ENCODE measurements at places on chromosomes 5 and 9. TPM values are rescaled to one million over a fixed set of nuclear protein-coding genes. Genes with fewer than 3 reads are reported as not detected.

CCL27 gene
- not detected for total RNA-seq

LCNL1 gene
- 0.94 TPM for total RNA-seq

DMRT2 gene
- total RNA-seq: not detected

PSMD5 gene
- 31.6 TPM for total RNA-seq

SLC36A3 gene
- total RNA-seq: not detected

PHF24 gene
- total RNA-seq: 40.1 TPM

FCN2 gene
- not detected for total RNA-seq

HSPA5 gene
- 29.1 TPM for total RNA-seq

DNAH5 gene
- total RNA-seq: 8.1 TPM

PDE6A gene
- total RNA-seq: not detected

PCDHB14 gene
- 28.2 TPM for total RNA-seq

MUSK gene
- total RNA-seq: 0.31 TPM

CARD9 gene
- 0.63 TPM for total RNA-seq

KCNV2 gene
- total RNA-seq: not detected

PTGS1 gene
- 0.31 TPM for total RNA-seq

DRD1 gene
- 3.4 TPM for total RNA-seq

WWC1 gene
- 77.0 TPM for total RNA-seq

PSMB7 gene
- total RNA-seq: 157 TPM

TYRP1 gene
- total RNA-seq: 0.31 TPM

IQGAP2 gene
- 25.0 TPM for total RNA-seq

C9 gene
- not detected for total RNA-seq

HTR1A gene
- total RNA-seq: 18.5 TPM

C1QTNF3 gene
- 30.4 TPM for total RNA-seq

APBA1 gene
- 51.3 TPM for total RNA-seq

LCN15 gene
- not detected for total RNA-seq

PALM2AKAP2 gene
- total RNA-seq: 4.4 TPM

FCN1 gene
- total RNA-seq: 0.31 TPM

SLC4A9 gene
- not detected for total RNA-seq

PCDHGC4 gene
- 91.7 TPM for total RNA-seq

GPR150 gene
- total RNA-seq: not detected

FABP6 gene
- total RNA-seq: 2.8 TPM

HCN1 gene
- 36.6 TPM for total RNA-seq

RGS7BP gene
- total RNA-seq: 26.0 TPM

FUT7 gene
- total RNA-seq: not detected

SPINK7 gene
- not detected for total RNA-seq

SHISAL2B gene
- total RNA-seq: not detected

IFNA7 gene
- total RNA-seq: not detected

TRIM36 gene
- total RNA-seq: 120 TPM

RPL7A gene
- total RNA-seq: 912 TPM

HRCT1 gene
- total RNA-seq: 0.63 TPM

FAM221B gene
- total RNA-seq: not detected

FBP1 gene
- total RNA-seq: not detected

GZMA gene
- not detected for total RNA-seq

CDH9 gene
- 14.7 TPM for total RNA-seq

NUTM2F gene
- total RNA-seq: not detected

TAS2R1 gene
- total RNA-seq: 0.31 TPM

CSF2 gene
- total RNA-seq: not detected

NSA2 gene
- total RNA-seq: 54.1 TPM

GDNF gene
- not detected for total RNA-seq

CDH18 gene
- total RNA-seq: 12.8 TPM

PRUNE2 gene
- total RNA-seq: 29.1 TPM

PCA3 gene
- 1.6 TPM for total RNA-seq

LEAP2 gene
- 4.7 TPM for total RNA-seq

All from parietal lobe (tissue), 2 donors.